ENCODE measurements at places on chromosomes 1 and 21. TPM values are rescaled to one million over a fixed set of nuclear protein-coding genes. Genes with fewer than 3 reads are reported as not detected.

Gene NR0B2
- total RNA-seq, result 11.0 TPM

Gene ATP1A2
- 134 TPM for total RNA-seq

Gene LENEP
- not detected for total RNA-seq

Gene CLCA1
- total RNA-seq, result not detected

Gene CITED4
- 22.7 TPM for total RNA-seq

Gene NOS1AP
- total RNA-seq, result 6.0 TPM

Gene PFKL
- total RNA-seq, result 84.4 TPM

Gene PLPP3
- 78.6 TPM for total RNA-seq

Gene NBPF26
- 10.7 TPM for total RNA-seq

Gene TRIM67
- not detected for total RNA-seq

Gene ANKRD13C
- total RNA-seq, result 12.5 TPM

Gene TMPRSS2
- not detected for total RNA-seq

Gene TNFAIP8L2
- total RNA-seq, result 0.35 TPM

Gene EPHA2
- total RNA-seq, result 8.3 TPM

Gene S100A1
- 1,287 TPM for total RNA-seq

Gene C1orf115
- 20.5 TPM for total RNA-seq

Gene PPIAL4G
- not detected for total RNA-seq

Gene COL9A2
- 0.23 TPM for total RNA-seq

Gene OR2T33
- total RNA-seq, result not detected

Gene WNT9A
- total RNA-seq, result 15.3 TPM

Gene MSH4
- 0.38 TPM for total RNA-seq

Gene TMEM240
- total RNA-seq, result 3.7 TPM

Gene RXFP4
- not detected for total RNA-seq

Gene OR2T1
- not detected for total RNA-seq

Gene PTGER3
- 1.2 TPM for total RNA-seq

Gene CFAP57
- not detected for total RNA-seq

Gene CFHR3
- not detected for total RNA-seq

Gene ACTL8
- not detected for total RNA-seq

Gene MCOLN3
- 0.21 TPM for total RNA-seq

Gene UBE2G2
- total RNA-seq, result 73.0 TPM

Gene ADCY10
- total RNA-seq, result 0.32 TPM

Gene NFASC
- total RNA-seq, result 11.1 TPM

Gene ELF3
- not detected for total RNA-seq

Gene KLHDC9
- total RNA-seq, result 11.9 TPM

Gene LORICRIN
- not detected for total RNA-seq

Gene C1orf87
- total RNA-seq, result not detected

Gene HPCAL4
- 0.22 TPM for total RNA-seq

Gene ZBTB7B
- total RNA-seq, result 46.6 TPM

Gene CTSE
- total RNA-seq, result not detected

Gene PLPPR5
- not detected for total RNA-seq

Gene CCDC30
- total RNA-seq, result 3.2 TPM

Gene PLA2G2F
- not detected for total RNA-seq

Gene CYB5RL
- 8.3 TPM for total RNA-seq

Gene OR2G6
- not detected for total RNA-seq

Gene KRTAP8-1
- not detected for total RNA-seq

Gene HSPA6
- 0.61 TPM for total RNA-seq

Gene CRYAA
- total RNA-seq, result not detected

Gene NUDT4B
- 0.44 TPM for total RNA-seq

Measured in heart right ventricle (tissue), 16 donors.